Activated CD8-positive, alpha-beta T cell treated with anti-CD3 and anti-CD28 coated beads, Interleukin-2, amount 10 ng/mL, durations not matched to agents 7 days and 5 days (primary cell): ENCODE measurements at places on chromosomes 11 and 22. TPM values are rescaled to one million over a fixed set of nuclear protein-coding genes. Genes with fewer than 3 reads are reported as not detected.

TCN1 gene
- not detected for total RNA-seq

UCP3 gene
- 2.9 TPM for total RNA-seq

CPSF7 gene
- 94.8 TPM for total RNA-seq

PGGHG gene
- 487 TPM for total RNA-seq

IL18BP gene
- 16.2 TPM for total RNA-seq

PIH1D2 gene
- 0.76 TPM for total RNA-seq

OR5P2 gene
- total RNA-seq = not detected

RPLP2 gene
- 2,268 TPM for total RNA-seq
